NCI-H524 treated with DMSO at 0.1 percent for 48 hours (cell line): ENCODE measurements at places on chromosomes 11 and 22.

DNA sequence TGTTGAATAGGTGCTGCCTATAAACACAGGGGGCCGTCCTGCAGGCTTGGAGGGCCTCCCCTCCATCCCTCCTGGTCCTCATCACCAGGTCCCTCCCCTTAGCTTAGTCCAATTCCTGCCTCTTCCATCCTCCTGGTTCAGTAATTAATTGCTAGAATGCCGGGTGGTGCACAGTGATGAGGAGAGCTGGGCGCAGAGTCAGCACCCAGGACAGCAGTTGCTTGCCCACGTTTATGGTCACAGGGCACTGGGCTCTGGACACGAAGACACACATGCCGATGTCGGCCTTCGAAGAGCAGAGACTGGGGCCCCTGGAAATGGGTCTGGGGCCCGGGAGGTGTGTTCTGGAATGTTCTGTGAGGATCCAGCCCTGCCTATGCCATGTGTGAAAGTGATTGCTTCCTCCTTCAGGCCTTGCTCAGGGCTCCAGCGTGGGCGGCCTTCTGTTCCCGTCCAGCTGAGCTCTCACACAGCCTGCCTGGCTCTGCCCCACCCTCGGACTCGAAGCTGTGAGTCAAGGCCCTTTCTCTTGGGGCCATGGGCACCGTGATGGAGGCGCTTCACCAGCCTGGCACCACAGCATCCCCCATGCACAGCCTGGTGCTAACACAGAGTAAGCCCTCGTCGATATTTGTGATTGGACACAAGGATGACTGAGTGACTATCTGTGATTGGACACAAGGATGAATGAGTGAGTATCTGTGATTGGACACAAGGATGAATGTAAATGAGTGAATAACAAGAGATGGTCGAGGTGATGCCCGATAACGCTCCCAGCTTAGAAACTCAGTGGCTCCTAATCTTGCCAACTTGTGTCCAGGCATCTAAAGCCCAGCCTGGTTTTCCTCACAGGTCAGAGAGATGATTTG is 884.7 kb downstream of the BRD1 start:
- DNase-seq = no peak

- no peak for DNase-seq
Measured at GRCh38 chr11:119406005-119406404, 17.0 kb downstream of the THY1 start.

- DNase-seq = no peak
Measured at GRCh38 chr11:61477126-61477525, 31.4 kb upstream of the LRRC10B start.

DNA sequence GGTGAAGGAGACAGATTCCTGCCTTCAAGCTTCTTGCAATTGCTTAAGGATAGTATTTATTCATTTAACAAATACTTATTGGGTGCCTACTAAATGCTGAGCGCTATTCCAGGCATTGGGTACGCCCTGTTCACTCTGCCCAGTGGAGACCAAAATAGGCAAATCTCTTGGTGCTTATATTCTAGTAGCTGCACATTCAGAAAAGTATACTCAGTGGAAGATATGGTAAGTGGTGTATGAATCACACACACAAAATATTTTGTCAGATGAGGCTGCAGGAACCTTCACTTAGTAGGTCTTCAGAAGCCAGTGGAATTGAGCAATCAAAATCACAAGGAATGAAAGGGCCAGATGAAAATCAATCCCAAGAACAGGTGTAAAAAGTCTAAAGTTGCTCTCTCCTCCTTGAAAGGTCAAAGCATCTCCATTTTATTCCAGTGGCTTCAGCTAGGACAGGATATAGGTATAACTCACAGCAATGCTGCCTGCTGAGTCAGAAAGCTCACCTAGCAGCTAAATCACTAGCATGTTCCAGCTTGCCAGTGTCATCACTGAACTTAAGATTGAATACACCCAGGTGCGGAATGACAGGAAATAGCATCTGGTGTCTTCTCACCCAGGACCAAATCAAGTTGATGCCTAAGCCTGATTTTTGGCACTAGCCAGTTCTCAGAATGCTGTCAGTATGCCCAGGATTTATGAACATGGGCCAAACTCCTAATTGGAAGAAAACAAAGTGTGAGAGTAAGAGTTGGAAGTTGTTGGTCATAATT is 83.9 kb downstream of the AMOTL1 start:
- no peak for DNase-seq

- no peak for DNase-seq
Measured at GRCh38 chr11:42049650-42050049, 590.2 kb upstream of the LRRC4C start.

DNA sequence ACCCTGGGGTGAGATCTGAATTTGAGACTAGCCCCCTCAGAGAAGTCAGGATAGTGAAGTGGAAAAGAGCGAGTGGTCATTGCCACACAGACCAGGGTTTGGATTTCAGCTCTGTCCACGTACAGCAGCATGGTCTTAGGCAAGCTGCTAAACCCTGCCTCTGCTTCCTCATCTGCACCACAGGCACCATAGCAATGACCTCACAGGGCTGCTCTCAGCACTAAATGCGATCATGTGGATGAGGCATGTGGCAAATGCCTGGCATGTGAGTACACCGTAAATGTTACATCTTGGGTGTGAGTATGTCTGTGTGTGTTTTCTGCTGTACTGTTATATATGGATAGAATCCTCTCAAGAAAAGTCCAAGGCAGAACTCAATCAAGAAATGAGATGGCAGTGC is 15.8 kb downstream of the NAV2 start:
- no peak for DNase-seq

GRCh38 chr11:1341928-1342524 is 32.6 kb upstream of the TOLLIP start:
- no peak for DNase-seq
